ENCODE measurements at places on chromosomes 1 and 21. TPM values are rescaled to one million over a fixed set of nuclear protein-coding genes. Genes with fewer than 3 reads are reported as not detected.

Gene TTC22
- total RNA-seq = not detected

Gene DDR2
- total RNA-seq = 70.0 TPM

Gene ATAD3C
- not detected for total RNA-seq

Gene ZMYND12
- 0.77 TPM for total RNA-seq

Gene ASCL5
- total RNA-seq = not detected

Gene TFF3
- total RNA-seq = 2.4 TPM

Gene ADCY10
- under 0.01 TPM for total RNA-seq

Gene NTMT2
- not detected for total RNA-seq

Gene CCDC185
- total RNA-seq = not detected

Gene RGSL1
- not detected for total RNA-seq

Gene KLHDC9
- total RNA-seq = 0.31 TPM

Gene CHI3L1
- total RNA-seq = under 0.01 TPM

Gene ATG4C
- total RNA-seq = 8.3 TPM

Gene FDPS
- total RNA-seq = 295 TPM

Gene NHLH1
- total RNA-seq = under 0.01 TPM

Gene SDC3
- total RNA-seq = 168 TPM

Gene CC2D1B
- 50.6 TPM for total RNA-seq

Gene SIPA1L2
- total RNA-seq = 20.0 TPM

Gene AURKAIP1
- total RNA-seq = 140 TPM

Gene LRRC53
- not detected for total RNA-seq

Gene PLA2G5
- not detected for total RNA-seq

Gene SMYD2
- 45.8 TPM for total RNA-seq

Gene TMPRSS3
- not detected for total RNA-seq

Gene GALNT2
- 154 TPM for total RNA-seq

Gene KDM5B
- total RNA-seq = 66.3 TPM

Gene EPHX1
- total RNA-seq = 81.1 TPM

Gene CFHR1
- not detected for total RNA-seq

Gene KCNJ6
- not detected for total RNA-seq
